T follicular helper cell (primary cell): ENCODE measurements at places on chromosomes 2 and 18.

DNA sequence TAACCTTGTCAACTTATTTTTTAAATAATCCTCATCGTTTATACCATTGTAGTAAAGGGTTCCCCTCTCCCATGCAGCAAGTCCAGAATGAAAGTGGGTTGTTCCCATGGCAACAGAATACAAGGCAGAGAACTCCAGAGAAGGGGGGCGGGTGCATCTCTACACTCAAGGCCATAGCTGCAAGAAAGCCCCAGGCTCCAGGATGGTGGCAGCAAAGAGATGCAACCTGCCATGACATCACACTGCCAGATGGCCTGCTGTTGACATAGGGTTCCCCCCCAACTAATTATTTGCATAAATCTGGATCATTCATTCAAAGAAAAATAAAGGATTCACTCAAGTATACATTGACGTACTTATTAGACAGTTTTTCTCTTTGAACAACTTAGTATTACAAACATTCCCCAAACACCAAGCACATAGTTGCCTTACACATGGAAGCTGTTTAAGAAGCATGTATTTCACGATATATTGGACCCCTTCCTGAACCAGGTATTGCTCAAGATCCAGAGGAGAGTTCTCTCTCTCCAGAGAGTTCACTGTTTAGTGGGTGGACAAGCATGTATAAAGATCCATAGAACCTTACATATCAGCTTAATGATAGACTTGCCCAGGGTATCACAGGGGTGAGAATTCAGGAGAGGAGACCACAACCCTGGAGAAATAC, 87.4 kb upstream of the KLF7 start:
- DNase-seq = no peak

- DNase-seq = no peak
These were observed 232.3 kb downstream of the KLHL29 start for GRCh38 chr2:23617167-23617810.

- no peak for DNase-seq
These were observed 314.1 kb downstream of the MYCN start for GRCh38 chr2:16254356-16254965.

- no peak for DNase-seq
These were observed 139.0 kb upstream of the NXPH2 start for GRCh38 chr2:138919120-138919747.

DNA sequence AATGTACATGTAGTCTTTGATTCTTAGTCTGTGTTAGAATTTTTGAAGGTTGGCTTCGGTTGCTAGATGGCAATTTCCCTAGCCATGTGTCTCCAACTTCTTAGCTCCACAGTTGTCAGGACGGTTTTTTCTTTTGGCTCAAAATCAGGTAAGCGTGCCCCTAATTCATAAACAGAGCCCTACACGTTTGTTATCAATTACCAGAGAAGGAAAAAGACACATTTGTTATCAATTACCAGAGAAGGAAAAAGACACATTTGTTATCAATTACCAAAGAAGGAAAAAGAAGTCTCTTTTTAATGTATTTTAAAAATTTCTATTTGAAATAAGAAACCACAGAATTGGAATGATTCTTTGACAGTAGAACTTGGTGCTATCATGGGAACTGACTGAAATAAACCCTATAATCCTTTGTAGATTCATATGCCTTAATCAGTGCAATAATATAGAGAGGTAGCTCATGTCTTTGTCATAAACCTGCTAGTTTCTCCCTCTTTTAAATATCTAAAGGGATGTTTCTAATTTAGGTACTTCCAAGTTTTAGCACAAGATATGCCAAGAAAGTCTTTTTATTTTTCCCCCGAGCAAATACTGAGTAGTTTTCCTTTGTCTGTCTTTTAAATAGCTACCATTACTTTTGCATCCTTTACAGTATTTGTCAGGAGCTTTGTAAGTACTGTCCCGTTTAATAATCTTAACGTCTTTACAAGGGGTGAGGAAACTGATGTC, 35.9 kb downstream of the CAMKMT start:
- DNase-seq = no peak

GRCh38 chr2:96396602-96397001, 61.0 kb downstream of the NCAPH start:
- no peak for DNase-seq

- no peak for DNase-seq
These were observed 21.5 kb downstream of the CHCHD5 start for GRCh38 chr2:112605926-112606325.
